ENCODE measurements at places on chromosomes 2 and 18.

DNA sequence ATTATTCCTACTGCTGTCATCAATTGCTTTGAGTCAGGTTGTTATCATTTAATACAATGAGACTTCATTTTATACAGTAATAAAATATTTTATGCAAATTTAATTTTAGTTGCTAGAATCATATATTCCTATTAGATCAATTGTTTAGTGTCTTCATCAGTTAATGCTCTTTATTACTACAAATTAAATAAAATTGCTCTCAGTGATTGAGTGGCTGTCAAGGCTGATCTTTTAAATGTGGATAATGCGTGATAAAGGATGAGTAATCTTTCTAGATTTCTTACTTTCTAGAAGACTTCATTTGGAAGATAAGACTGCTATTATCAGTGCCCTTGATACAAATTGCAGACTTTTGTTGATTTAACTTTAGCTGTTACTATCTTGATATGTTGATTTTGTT, 59.6 kb upstream of the CDH2 start:
- H3K36me3 ChIP-seq = no peaks in the 10 kb centered on the region
- no peak for DNase-seq
- H3K4me1 ChIP-seq = no peaks in the 10 kb centered on the region
- no peak overlapping the region for H3K27ac ChIP-seq
- H3K4me3 ChIP-seq = no peak overlapping the region

GRCh38 chr2:228140934-228141528, 40.5 kb downstream of the SPHKAP start:
- H3K4me3 ChIP-seq = no peak overlapping the region
- DNase-seq = no peak
- H3K4me1 ChIP-seq = no peaks in the 10 kb centered on the region
- no peaks in the 10 kb centered on the region for H3K27me3 ChIP-seq

DNA sequence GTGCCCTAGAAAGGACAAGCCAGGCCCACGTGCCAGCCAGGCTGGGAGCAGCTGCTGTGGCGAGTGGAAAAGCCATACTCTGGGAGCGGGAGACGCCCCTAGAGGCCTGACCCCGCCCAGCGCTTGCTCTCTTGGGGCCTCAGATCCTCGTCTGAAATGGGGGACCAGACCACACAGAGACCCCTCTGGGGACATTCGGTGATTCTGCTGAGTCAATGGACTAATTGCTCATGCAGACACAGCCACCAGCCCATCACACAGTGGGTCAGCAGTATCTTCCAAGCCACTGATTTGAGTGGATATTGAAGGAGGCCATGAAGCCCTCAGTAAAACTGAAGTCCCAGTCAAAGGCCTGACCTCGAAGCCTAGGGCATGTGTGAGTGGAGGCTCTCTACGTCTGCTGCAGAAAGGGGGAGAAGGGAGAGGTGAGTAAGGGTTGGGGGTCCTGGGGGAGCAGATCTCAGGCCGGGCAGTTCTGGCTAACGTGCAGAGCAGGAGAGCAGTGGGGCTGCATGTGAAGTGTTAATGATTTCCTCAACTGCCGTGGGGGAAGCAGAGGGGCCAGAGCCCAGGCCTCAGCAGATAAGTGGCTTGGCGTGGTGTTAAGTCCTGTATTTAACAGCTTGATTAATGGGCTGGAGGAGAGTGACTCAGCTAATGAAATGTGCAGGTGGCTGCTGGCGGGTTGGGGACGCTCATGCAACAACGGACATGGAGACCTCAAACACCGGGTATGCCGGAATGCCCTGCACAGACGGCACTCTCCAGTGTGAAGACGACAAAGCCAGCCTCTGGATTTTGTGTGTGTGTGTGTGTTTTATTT, 104.4 kb upstream of the TWIST2 start:
- H3K36me3 ChIP-seq = no peaks in the 10 kb centered on the region
- peak; percentile 17 for DNase-seq
- peaks cover 11% of the 10 kb centered on the region for H3K27me3 ChIP-seq
- H3K4me3 ChIP-seq = no peak overlapping the region
- H3K4me1 ChIP-seq = no peaks in the 10 kb centered on the region

GRCh38 chr2:21118302-21118920, 5.4 kb upstream of the TDRD15 start:
- no peaks in the 10 kb centered on the region for H3K27me3 ChIP-seq
- no peaks in the 10 kb centered on the region for H3K4me1 ChIP-seq
- DNase-seq = peak; percentile 41
- no peaks in the 10 kb centered on the region for H3K36me3 ChIP-seq

- no peak for DNase-seq
- H3K27me3 ChIP-seq = no peaks in the 10 kb centered on the region
- no peak overlapping the region for H3K4me3 ChIP-seq
- H3K4me1 ChIP-seq = no peaks in the 10 kb centered on the region
Observed at GRCh38 chr2:173002751-173003541, 72.7 kb upstream of the MAP3K20 start.

- H3K27me3 ChIP-seq = no peaks in the 10 kb centered on the region
- no peak overlapping the region for H3K27ac ChIP-seq
- no peak for DNase-seq
Observed at GRCh38 chr18:64518191-64518590, 369.3 kb upstream of the LINC00305 start.

DNA sequence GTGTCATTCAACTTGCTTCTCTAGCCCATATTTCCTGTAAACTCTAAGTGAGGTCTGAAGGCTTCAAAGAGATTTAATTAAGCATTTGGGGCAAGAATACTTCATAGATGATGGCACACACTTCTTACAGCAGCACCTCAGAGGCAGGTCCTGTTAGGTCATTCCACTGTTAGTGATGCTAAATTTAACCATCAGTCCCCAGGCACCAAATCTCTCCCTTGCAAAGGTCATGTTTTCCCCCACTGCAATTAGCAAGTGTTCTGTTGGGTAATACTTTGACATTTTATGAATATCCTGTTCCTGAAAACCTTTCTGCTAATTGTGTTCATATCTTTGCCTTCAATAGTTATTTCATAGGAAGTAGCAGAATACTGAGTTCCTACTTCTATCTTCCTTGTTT, 117.0 kb downstream of the STK39 start:
- DNase-seq = no peak
- H3K36me3 ChIP-seq = peaks cover 9% of the 10 kb centered on the region
- H3K4me3 ChIP-seq = no peak overlapping the region

DNA sequence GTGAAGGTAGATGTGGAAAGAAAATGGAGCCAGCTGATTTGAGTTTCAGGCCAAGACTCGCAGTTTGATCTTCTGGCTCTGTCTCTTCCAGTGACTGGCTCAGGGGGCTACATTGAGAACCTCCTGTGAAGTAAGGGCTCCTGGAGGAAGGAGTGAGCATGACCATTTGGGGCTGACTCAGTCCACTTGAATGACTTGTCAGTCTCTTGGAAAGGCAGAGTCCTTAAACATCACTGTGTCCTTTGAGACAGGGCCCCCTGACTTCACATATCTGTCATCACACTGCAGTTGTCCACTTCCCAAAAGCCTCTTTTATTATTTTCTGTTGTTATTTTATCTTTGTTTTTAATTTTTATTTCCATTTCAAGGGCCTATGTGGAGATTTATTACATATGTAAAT, 204.6 kb upstream of the APCDD1 start:
- H3K4me3 ChIP-seq = no peak overlapping the region
- no peaks in the 10 kb centered on the region for H3K36me3 ChIP-seq
- H3K4me1 ChIP-seq = peaks cover 37% of the 10 kb centered on the region
- H3K27ac ChIP-seq = no peak overlapping the region
- DNase-seq = no peak

DNA sequence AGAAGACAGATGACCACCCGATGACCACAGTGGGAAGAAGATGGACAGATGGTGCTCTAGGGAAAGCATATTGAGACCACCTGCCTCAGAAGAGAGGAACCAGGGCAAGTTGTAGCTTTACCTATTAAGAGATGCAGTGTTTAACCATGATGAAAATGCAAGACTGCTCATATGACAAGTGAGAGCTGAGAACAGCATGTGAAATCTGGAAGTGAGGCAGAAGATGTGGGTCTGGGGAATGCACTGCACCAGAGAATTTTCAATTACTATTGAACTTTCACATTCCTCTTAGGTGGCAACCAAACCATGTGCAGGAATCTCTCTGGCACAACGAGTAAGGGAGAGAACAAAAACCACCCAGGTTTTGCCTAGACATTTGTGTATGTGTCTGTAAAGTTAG, 184.8 kb upstream of the CRIM1 start:
- H3K27ac ChIP-seq = no peak overlapping the region
- H3K4me1 ChIP-seq = no peaks in the 10 kb centered on the region
- no peak for DNase-seq
- H3K36me3 ChIP-seq = no peaks in the 10 kb centered on the region
- no peaks in the 10 kb centered on the region for H3K27me3 ChIP-seq
- H3K4me3 ChIP-seq = no peak overlapping the region

DNA sequence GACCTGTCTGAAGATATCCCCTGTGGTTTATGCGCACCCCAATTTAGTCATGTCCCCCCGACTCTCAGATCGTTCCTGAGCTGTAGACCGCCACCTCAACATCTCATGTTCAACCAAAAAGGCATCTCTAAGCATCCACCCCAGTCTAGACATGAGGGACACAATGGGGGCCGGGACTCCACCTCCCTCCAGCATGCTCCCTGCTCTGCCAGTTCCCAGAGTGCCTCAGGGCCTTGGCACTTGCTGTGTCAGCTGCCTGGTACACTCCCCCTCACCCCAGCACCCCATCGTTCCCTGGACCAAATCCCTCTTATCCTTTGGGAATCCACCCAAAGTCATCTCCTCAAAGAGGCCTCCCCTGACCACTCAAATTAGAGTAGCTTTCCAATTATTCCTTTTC, 22.2 kb downstream of the TNS1 start:
- DNase-seq = no peak
- peaks cover 6% of the 10 kb centered on the region for H3K36me3 ChIP-seq
- H3K27ac ChIP-seq = peak overlapping the region; percentile 37
- H3K27me3 ChIP-seq = no peaks in the 10 kb centered on the region
- peaks cover 40% of the 10 kb centered on the region for H3K4me1 ChIP-seq

DNA sequence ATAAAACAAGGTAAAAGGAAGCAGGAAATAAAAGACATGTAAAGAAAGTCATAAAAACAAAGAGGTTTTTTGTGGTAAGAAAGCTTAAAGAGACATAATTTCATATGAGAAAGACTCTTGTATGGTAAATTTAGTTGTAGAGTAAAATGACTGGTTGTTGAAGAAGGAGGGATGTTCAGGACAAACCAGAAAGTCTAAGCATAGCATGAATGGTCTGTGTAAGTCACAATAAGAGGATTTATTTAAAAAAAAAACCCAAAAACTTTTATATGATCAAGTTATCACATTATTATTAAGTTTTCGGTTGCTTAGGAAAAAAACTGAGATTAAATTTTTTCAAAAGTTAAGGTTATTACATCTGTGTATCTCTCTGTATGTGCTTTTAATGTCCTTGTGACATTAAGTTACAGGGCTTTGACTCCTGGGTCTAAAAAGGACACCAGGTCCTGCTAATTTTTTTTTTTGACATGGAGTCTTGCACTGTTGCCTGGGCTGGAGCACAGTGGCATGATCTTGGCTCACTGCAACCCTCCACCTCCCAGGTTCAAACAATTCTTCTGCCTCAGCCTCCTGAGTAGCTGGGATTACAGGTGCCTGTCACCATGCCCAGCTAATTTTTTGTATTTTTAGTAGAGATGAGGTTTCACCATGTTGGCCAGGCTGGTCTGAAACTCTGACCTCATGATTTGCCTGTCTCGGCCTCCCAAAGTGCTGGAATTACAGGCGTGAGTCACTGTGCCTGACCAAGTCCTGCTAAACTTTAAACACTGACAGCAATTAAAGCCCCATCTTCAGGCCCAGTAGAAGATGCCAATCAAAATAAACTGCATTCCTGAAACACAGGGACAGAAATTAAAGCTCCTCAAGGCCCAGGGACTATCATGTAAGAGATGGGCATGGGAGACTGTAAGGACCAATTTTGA, 14.2 kb upstream of the OXER1 start:
- H3K36me3 ChIP-seq = peaks cover 20% of the 10 kb centered on the region
- no peak for DNase-seq
- H3K4me3 ChIP-seq = no peak overlapping the region
- H3K27me3 ChIP-seq = no peaks in the 10 kb centered on the region
- H3K4me1 ChIP-seq = no peaks in the 10 kb centered on the region

DNA sequence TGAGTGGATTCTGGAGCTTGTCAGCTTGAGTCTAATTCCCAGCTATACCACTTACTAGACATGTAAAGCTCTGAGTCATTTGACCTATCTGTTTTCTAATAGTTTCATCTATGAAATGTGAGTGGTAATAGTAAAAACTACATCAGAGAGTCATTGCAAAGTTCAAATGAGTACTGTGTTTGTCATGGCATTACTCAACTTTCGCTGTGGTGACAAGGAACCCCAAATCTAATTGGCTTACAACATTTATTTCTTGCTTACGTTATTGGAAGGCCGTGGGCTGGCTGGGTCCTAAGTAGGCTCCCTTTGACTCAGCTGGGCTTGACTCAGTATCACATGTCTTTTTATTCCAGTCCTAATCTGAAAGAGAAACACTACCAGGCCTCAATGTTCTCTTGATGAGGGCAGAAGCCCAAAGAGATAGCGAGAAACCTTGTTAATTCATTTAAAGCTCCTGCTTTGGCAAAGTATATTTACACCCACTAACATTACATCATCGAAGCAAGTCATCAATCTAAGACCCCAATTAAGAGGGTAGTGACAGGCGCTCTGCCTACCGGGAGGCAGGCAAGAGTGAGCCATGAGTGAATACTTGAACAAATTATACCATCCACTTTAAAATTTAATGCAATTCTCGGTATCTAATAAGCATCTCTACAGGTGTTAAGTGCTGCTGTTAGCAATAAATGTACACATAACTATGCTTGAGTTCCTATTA, 431.8 kb upstream of the SPHKAP start:
- H3K27ac ChIP-seq = no peak overlapping the region
- H3K4me1 ChIP-seq = no peaks in the 10 kb centered on the region
- H3K27me3 ChIP-seq = no peaks in the 10 kb centered on the region
- no peak overlapping the region for H3K4me3 ChIP-seq
- no peaks in the 10 kb centered on the region for H3K36me3 ChIP-seq

DNA sequence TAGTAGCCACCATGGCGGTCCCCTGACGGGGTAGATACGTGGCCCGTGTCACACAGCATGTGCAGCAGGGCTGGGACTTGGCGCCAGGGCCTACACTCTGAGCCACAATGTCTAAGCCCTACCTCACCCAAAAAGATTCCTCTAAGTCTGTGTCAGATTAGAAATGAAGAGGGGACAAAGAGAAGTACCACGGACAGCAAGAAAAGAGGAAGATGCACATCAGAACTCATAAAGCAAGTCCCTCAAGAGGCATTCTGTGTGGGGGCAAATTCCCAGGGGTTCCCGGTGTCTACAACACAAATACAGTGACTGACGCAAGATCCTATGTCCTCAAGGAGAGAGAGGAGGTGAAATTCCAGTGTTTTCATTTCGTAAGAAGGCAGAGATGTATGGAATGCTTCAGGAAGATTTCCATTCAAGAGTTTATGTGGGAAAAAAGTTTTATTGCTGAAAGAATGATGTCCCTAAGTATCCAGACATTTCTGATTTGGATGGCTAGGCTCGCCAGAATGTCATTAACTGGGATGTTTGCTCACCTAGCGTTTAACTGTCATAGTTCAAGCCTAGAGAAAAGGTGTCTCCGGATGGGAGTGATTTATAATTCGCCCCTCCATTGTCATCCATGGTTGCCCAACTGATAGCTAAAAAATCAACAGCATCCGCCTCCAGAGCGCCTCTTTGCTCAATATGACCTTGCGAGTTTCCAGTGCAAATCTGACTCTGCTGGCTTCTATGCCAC, 75.6 kb upstream of the CHMP1B start:
- no peaks in the 10 kb centered on the region for H3K27me3 ChIP-seq
- no peaks in the 10 kb centered on the region for H3K36me3 ChIP-seq
- H3K4me1 ChIP-seq = no peaks in the 10 kb centered on the region
- no peak overlapping the region for H3K27ac ChIP-seq

All from muscle of leg (tissue), 16 donors.